IPS DF 19.7 (cell line): ENCODE measurements at places on chromosomes 4 and X.

DNA sequence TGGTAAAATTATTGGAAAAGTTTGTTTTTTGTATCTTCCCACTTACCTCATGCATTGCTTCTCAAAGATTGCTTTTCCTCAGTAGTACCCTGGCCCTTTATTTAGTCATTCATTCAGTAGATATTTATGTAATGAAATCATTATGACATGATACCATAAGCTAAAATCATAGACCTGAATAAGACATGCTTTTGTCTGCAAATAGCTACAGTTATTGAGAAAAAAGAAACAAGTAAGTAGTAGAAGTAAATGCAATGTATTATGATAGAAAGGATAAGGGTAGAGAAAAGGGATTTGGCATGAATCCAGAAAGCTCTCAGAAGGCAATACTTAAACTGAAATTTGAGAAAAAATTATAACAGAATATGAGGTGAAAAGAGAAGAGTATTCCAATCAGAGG is 352.5 kb downstream of the GPM6A start:
- DNase-seq, result no peak

- no peak for DNase-seq
Measured at GRCh38 chr4:168719725-168720124, 222.9 kb downstream of the PALLD start.

DNA sequence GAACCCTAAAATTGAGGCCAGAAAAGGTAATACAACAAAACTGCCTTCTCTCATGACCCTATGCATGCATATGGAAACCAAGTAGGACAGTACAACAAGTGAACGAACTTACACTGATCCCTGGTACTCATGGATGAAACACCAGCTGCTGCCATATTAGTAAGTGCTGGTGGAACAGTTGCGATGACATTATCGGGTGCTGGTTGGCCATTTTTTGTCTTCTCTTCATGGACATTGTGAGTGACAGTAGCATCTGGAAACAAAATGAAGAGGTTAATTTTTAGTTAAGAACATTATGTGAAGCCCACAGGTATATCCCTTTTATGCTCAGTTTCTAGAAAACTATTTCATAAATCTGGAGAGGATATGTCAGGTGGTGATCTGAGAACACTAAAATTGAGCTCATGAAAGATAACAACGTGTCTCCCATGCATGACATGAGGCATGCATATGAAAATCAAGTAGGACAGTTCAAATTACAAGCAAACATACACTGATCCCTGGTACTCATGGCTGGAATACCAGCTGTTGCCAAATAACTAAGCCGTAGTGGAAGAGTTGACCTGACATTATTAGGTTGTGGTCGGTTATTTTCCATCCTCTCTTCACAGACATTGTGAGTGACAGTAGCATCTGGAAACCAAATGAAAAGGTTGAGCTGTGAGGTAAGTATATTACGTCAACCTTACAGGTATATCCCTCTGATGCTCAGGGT is 74.2 kb upstream of the CT45A1 start:
- no peak for DNase-seq

DNA sequence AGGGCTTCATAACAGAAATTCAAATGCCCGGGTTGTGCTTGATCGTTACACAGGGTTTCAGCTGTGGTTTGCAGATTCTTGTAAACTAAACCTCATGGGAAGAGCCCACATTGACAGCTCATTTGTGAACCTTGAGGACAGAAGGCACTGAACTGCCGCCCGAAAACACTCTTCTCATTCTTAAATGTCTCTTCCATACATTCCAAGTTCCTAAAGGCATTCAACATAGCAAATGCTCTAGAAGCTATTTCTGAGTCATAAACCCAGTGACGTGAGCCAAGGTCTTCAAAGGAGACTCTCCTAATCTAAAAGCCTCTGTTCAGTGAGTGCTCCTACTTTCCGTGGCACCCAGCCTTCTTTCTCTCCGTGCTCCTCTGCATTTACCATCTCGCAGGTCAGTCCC is 737.8 kb upstream of the FRG1 start:
- no peak for DNase-seq

DNA sequence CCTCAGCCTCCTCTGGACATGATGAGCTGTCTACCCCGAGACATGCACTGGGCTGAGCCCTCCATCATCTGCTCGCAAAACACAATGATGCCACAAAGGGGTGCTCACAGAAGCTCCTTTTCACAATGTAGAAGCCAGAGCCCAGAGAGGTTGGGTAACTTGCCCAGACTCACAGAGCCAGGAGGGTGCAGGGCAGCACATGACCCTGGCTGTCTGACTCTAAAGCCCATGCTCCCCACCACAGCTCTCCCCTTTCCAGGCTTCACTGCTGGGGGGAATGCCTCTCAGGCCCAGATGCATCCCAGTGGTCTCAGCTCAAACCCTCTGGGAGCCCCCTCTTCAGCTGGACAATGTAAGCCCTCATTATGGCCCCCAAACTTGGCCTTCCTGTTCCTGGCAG is 98.4 kb upstream of the AFAP1 start:
- DNase-seq, result no peak

GRCh38 chrX:38870361-38870895 is 69.2 kb downstream of the MID1IP1 start:
- no peak for DNase-seq

- DNase-seq, result no peak
Measured at GRCh38 chr4:114121221-114121620, 141.8 kb upstream of the ARSJ start.
